ENCODE measurements at places on chromosomes 5 and 9. TPM values are rescaled to one million over a fixed set of nuclear protein-coding genes. Genes with fewer than 3 reads are reported as not detected.

- peaks cover 40% of the 10 kb centered on the region for H3K4me1 ChIP-seq
- H3K4me3 ChIP-seq = no peak overlapping the region
- no peaks in the 10 kb centered on the region for H3K36me3 ChIP-seq
- H3K27ac ChIP-seq = no peak overlapping the region
- DNase-seq = no peak
These were observed 205.1 kb downstream of the AUH start for GRCh38 chr9:91156451-91157234.

DNA sequence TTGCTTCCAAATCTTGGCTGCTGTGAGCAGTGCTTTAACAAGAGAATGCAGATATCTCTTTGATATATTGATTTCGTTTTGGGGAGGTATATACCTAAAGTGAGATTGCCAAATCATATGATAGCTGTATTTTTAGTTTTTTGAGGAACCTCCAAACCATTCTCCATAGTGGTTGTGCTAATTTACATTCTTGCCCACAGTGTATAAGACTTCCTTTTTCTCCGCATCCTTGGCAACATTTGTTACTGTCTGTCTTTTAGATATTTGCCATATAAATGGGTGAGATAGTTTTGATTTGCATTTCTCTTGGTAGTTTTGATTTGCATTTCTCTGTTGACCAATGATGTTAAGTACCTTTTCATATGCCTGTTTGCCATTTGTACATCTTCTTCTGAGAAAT lies 10.0 kb upstream of the PLK2 start:
- no peak overlapping the region for H3K27ac ChIP-seq
- DNase-seq = no peak
- H3K36me3 ChIP-seq = no peaks in the 10 kb centered on the region
- no peak overlapping the region for H3K4me3 ChIP-seq
- no peaks in the 10 kb centered on the region for H3K27me3 ChIP-seq
- no peaks in the 10 kb centered on the region for H3K4me1 ChIP-seq

GRCh38 chr9:8600914-8601680 lies 801.5 kb upstream of the DMAC1 start:
- H3K36me3 ChIP-seq = no peaks in the 10 kb centered on the region
- no peak for DNase-seq
- no peaks in the 10 kb centered on the region for H3K4me1 ChIP-seq
- no peak overlapping the region for H3K27ac ChIP-seq
- H3K27me3 ChIP-seq = no peaks in the 10 kb centered on the region

DNA sequence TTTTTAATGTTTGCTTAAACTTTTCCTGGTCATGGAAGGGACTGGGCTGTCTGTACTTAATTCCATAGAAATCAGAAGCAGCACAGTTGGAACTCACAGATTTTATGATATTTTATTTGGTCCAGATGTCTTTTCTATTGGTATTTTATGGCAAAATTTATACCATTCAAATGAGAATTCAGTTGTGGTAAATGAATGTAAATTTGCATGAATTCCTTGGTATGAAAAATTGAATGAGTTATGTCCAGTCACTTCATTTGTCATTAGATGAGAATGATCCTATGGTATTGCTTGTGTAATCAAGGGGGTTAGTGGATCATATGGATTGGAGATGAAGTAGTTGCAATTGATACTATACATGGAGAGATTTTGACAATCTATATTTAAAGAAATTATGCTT lies 188.0 kb downstream of the KDM4C start:
- H3K4me1 ChIP-seq = no peaks in the 10 kb centered on the region
- no peaks in the 10 kb centered on the region for H3K27me3 ChIP-seq
- DNase-seq = no peak
- H3K36me3 ChIP-seq = no peaks in the 10 kb centered on the region
- H3K27ac ChIP-seq = no peak overlapping the region

- no peak overlapping the region for H3K4me3 ChIP-seq
- H3K36me3 ChIP-seq = peaks cover 2% of the 10 kb centered on the region
- H3K4me1 ChIP-seq = peaks cover 27% of the 10 kb centered on the region
- no peaks in the 10 kb centered on the region for H3K27me3 ChIP-seq
- no peak for DNase-seq
These were observed 254.2 kb downstream of the ARHGAP26 start for GRCh38 chr5:143024228-143024920.

DNA sequence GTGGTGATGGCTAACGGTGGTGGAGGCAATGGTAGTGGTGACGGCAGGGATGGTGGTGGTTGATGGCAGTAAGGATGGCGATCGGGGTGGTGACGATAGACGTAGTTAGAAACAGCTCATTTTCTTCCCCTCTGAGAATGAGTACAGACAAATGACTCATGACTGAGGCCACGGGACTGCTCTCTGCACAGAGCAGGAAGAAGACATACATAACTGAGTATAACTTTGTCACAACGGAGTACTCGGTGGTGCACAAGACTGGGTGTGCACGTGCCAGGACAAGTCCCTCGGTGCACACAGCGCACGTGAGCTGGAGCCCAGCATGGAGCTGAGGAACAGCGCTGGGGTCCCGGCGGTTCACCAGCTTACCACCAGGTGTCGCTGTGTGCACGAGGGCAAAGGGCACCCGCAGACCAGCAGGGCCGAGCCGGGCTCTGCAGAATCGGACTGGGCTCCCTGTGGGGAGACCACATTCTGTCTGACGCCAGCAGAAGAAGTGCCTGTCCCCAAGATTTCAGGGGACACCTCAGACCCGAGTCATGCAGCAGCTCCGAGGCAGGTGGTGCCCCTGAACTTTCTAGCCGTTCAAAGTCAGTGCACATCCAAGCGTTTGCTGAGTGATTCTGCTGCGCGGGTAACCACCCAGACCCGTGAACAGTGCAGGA lies 188.6 kb downstream of the FSTL4 start:
- no peaks in the 10 kb centered on the region for H3K36me3 ChIP-seq
- H3K4me1 ChIP-seq = peaks cover 17% of the 10 kb centered on the region
- H3K27ac ChIP-seq = peak overlapping the region; percentile 30

DNA sequence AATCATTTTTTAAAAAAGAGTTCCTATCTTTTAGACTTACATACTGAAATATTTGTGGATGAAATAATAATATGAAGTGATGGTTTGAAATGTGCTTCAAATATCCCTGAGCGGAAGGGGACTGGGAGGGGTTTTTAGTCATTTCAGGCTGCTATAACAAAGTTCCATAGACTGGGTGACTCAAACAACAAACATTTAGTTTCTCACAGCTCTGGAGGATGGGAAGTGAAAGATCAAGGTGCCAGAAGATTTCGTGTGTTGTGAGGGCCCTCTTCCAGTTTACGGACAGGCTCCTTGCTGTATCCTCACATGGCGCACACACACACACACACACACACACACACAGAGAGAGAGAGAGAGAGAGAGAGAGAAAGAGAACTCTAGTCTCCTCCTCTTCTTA lies 27.1 kb upstream of the TEX10 start:
- no peak overlapping the region for H3K27ac ChIP-seq
- no peak for DNase-seq
- H3K4me3 ChIP-seq = no peak overlapping the region
- H3K27me3 ChIP-seq = no peaks in the 10 kb centered on the region
- no peaks in the 10 kb centered on the region for H3K4me1 ChIP-seq

- H3K36me3 ChIP-seq = no peaks in the 10 kb centered on the region
- H3K27me3 ChIP-seq = peaks cover 36% of the 10 kb centered on the region
- H3K4me3 ChIP-seq = no peak overlapping the region
- peaks cover 6% of the 10 kb centered on the region for H3K4me1 ChIP-seq
- peak; percentile 55 for DNase-seq
- H3K27ac ChIP-seq = no peak overlapping the region
These were observed 1.0 kb upstream of the DAB2IP start for GRCh38 chr9:121650217-121651007.

- H3K27me3 ChIP-seq = no peaks in the 10 kb centered on the region
- no peak overlapping the region for H3K4me3 ChIP-seq
- H3K27ac ChIP-seq = no peak overlapping the region
- peaks cover 27% of the 10 kb centered on the region for H3K4me1 ChIP-seq
- H3K36me3 ChIP-seq = no peaks in the 10 kb centered on the region
These were observed 294.2 kb upstream of the PTGER4 start for GRCh38 chr5:40385544-40385943.

DNA sequence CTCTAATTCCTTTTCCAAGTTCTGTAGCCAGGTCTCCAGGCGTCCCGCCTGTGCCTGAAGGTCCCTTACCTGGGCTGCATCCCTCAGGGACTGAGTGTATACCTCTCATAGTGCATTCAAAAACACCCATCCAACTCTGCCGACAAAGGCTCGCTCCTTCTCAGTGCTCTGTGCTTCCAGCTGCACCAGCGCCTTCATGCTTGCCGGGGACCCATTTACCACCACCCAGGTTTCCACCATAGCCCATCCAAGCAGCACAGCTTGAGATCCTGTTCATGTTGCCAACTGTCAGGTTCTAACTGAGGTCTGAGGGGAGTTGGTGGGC lies 794.5 kb downstream of the EFNA5 start:
- no peak overlapping the region for H3K27ac ChIP-seq
- no peaks in the 10 kb centered on the region for H3K4me1 ChIP-seq

DNA sequence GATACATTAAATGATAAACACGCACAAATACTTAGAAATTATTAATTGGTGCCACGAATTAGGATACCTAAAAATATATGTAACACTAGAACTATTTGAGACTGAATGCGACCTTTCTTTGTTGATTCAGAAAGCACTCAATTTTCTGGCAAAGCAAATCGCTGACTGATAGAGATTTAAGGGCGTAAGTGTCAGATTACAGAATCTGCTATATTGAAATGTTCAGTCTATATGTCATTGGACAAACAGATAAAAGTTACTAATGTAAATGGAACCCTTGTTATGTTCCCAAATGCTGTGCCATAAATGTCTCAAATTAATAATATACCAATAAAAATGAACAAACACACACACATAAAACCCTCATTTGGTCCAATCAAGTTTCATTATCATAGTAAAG lies 137.9 kb downstream of the MPDZ start:
- no peaks in the 10 kb centered on the region for H3K27me3 ChIP-seq

- no peaks in the 10 kb centered on the region for H3K4me1 ChIP-seq
- H3K27me3 ChIP-seq = no peaks in the 10 kb centered on the region
- no peak for DNase-seq
- no peaks in the 10 kb centered on the region for H3K36me3 ChIP-seq
- H3K27ac ChIP-seq = no peak overlapping the region
These were observed 51.9 kb upstream of the RAI14 start for GRCh38 chr5:34604119-34604675.

- peak; percentile 13 for DNase-seq
- no peaks in the 10 kb centered on the region for H3K4me1 ChIP-seq
- H3K4me3 ChIP-seq = no peak overlapping the region
- peak overlapping the region; percentile 55 for H3K27ac ChIP-seq
These were observed 284.3 kb downstream of the ARHGAP26 start for GRCh38 chr5:143054480-143054941.

DNA sequence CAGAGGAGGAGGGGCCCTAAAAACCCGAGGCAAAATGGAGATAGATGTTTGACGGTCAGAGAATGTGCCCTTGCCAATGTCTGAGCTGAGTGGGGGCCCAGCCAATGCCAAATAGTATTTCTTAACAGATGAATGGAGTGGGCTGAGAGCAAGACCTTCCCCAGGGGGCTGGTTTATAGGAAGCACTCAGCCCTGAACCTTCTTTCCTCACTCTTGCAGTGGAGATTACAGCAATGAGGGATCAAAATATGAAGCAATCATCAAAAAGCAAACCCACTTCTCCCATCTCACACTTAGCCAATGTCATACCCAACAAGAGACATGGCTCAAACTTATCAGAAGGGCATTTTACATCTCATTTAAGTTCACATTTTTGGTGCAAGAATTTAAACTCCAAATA lies 350.3 kb downstream of the GADD45G start:
- no peaks in the 10 kb centered on the region for H3K27me3 ChIP-seq
- H3K4me1 ChIP-seq = no peaks in the 10 kb centered on the region
- no peak overlapping the region for H3K27ac ChIP-seq
- no peak overlapping the region for H3K4me3 ChIP-seq
- no peaks in the 10 kb centered on the region for H3K36me3 ChIP-seq
- DNase-seq = no peak

GRCh38 chr5:171724468-171725204 lies 61.0 kb upstream of the SMIM23 start:
- peaks cover 6% of the 10 kb centered on the region for H3K4me1 ChIP-seq
- no peak for DNase-seq
- H3K27ac ChIP-seq = no peak overlapping the region
- no peak overlapping the region for H3K4me3 ChIP-seq
- no peaks in the 10 kb centered on the region for H3K36me3 ChIP-seq

- H3K4me3 ChIP-seq = no peak overlapping the region
- no peaks in the 10 kb centered on the region for H3K4me1 ChIP-seq
- DNase-seq = no peak
These were observed 49.7 kb downstream of the OLFM1 start for GRCh38 chr9:135136991-135137832.

DNA sequence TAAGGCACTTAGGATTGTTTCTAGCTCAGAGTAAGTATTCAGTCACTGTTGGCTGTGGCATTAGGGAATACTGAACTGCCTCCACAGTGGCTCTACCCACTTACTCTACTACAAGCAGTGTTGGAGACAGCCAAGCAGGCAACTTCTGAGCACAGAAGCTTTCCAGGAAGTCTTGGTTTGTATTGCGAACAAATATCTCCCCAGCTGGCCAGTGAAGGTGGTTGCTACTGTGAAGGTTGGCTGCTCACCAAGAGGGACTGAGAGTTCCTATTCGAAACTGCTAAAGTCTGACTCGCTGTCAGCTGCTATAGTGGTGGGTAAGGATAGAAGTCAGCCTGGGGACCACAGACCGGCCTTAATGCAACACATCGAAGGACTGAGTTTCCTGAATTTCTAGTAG lies 319.1 kb downstream of the KIF4B start:
- H3K27ac ChIP-seq = no peak overlapping the region
- H3K4me3 ChIP-seq = no peak overlapping the region
- no peaks in the 10 kb centered on the region for H3K36me3 ChIP-seq
- H3K4me1 ChIP-seq = no peaks in the 10 kb centered on the region

GRCh38 chr5:112758676-112759075 lies 21.0 kb downstream of the APC start:
- H3K27me3 ChIP-seq = no peaks in the 10 kb centered on the region
- H3K4me3 ChIP-seq = no peak overlapping the region
- peaks cover 10% of the 10 kb centered on the region for H3K36me3 ChIP-seq

DNA sequence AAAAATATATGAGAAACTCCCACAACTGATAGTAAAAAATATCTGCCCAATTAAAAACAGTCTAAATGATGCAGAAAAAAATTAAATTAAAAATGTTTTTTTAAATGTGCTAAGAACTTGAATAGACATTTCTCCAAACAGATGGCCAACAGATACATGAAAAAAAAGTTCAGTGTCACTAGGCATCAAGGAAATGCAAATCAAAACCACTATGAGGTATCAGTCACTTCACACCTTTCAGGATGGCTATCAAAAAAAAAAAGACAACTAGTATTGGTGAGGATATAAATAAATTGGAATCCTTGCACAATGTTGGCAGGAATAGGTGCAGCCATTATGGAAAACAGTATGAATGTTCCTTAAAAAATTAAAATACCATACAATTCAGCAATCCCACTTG lies 16.6 kb downstream of the ZNF131 start:
- no peaks in the 10 kb centered on the region for H3K4me1 ChIP-seq
- H3K4me3 ChIP-seq = no peak overlapping the region
- peaks cover 16% of the 10 kb centered on the region for H3K36me3 ChIP-seq
- no peaks in the 10 kb centered on the region for H3K27me3 ChIP-seq

- no peak for DNase-seq
- H3K4me1 ChIP-seq = no peaks in the 10 kb centered on the region
- H3K4me3 ChIP-seq = no peak overlapping the region
- no peaks in the 10 kb centered on the region for H3K36me3 ChIP-seq
These were observed 161.0 kb downstream of the ISL1 start for GRCh38 chr5:51544031-51544785.

Gene DMRT3
- 0.05 TPM for total RNA-seq

Gene WNT8A
- 0.05 TPM for total RNA-seq

Gene NR5A1
- 0.52 TPM for total RNA-seq

Gene TAS2R1
- total RNA-seq = not detected

Gene SLC36A2
- total RNA-seq = not detected

Gene LSM11
- 2.7 TPM for total RNA-seq

Gene GAPT
- total RNA-seq = 6.8 TPM

Measured in thymus (tissue), 14 donors.